ENCODE measurements at places on chromosomes 5 and 9.

DNA sequence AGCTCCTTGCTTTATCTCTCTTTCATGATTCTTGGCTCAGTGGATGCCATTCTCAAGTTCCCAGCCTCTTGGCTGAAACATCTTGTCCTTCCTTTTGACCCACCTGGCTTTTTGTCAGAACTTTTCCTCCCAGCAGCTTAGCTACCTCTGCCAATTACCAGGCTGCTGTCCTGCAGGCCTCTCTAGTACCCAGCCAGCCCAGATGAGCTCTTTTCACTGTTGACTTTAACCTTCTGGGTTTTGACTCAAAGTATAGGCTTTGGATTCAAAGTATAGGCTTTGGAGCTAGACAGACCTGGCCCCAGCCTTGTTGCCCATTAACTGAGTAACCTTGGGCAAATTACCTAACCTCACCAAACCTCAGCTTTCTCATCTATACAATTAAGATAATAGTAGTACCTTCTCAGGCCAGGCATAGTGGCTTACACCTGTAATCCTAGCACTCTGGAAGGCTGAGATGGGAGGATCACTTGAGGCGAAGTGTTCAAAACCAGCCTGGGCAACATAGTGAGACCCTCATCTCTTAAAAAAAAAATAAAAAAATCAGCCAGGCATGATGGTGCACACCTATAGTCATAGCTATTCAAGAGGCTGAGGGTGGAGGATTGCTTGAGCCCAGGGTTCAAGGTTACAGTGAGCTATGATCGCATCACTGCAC, 6.6 kb upstream of the TMEFF1 start:
- no peak for DNase-seq

DNA sequence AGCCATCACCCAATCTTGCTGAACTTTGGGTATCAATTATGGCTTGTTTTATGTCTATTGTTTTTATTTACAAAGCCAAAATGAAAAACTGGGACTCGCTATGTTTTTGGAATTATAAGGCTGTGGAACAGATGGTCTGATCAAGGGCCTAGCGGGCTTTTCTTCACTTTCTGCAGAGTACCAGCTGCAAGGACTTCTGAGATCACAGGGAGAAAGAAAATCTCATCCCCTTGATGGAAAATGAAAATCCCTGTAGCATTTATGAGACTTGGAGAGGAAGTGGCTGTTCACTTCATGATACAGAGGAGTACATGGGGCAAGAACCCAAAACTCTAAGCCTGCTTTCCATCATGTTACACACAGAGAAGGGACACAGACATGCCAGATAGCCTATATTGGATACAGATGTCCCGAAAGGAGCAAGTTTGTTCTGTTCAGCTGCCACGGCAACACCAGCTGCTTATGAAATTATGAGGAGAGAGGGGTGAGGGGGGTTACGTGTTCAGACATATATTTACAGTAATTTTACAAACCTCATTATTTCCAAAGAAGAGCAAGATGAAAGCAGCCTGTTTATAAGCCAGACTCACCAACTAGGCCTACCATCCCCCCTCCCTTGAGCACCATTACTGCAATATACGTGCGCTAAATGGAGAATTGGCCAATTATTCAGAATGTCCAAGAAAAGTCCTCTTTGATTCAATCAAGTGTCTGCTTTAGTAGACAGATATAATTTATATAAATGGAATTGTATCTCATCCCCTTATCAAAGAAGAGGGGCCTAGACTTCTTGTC, 220.0 kb downstream of the MARCHF11 start:
- peak; percentile 26 for DNase-seq

DNA sequence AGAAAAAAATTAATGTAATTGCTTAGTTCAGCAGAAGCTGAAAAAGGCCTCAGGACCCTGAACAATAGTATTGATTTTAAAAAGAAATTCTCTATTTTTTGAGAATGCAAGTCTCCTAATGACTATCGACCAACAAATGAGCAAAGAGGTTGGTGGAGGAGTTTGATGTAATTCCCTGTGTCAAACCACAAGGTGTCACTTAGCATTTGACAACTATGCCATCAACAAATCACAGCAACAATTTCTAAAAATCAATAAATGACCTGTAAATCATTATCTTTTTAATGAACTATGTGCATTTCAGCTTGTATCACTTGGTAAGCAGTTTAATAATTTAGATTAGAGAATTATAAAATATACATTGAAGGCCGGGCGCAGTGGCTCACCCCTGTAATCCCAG, 133.7 kb downstream of the PRELID2 start:
- no peak for DNase-seq

- no peak for DNase-seq
Observed at GRCh38 chr5:88829054-88829453, 53.9 kb downstream of the MEF2C start.

GRCh38 chr9:137882506-137882821, 4.9 kb downstream of the CACNA1B start:
- no peak for DNase-seq

- no peak for DNase-seq
Observed at GRCh38 chr5:82265047-82265446, 13.1 kb downstream of the RPS23 start.

GRCh38 chr9:76526026-76526425, 67.0 kb downstream of the GCNT1 start:
- no peak for DNase-seq

DNA sequence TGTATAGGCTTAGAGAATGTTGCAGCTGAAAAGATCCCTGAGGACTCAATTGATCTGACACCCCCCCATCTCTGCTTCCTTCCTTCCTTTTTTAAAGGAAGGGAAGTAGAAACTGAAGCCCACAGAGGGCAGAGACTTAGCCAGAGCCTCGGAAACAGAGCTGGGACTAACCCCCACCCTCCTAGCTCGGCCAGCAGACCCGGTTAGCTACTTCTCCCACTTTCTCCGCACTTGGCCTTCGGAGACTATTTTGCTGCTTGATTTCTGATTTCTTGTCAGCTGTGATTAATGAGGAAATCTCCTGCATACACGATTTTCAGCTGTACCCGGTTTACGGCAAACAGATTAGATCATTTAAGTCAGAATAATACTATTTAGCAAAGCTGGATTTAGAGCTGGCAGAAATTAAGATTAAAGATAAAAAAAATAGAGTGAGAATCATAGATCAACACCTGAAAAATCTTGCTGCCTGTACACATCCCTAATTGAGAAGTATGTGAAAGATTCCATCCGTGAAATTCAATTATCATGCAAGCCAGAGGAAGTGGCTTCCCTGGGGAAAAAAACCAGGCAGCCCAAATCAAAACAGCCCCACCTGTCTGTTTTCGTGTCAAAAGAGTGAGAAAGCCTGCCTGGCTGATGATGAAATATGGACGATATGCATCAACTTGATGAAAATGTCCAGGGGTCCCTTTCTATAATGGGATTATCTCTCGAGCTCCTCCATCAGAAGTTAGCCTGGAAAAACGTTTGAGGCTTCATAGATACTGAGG, 159.5 kb upstream of the SHB start:
- DNase-seq: no peak

GRCh38 chr5:67900514-67900913, 315.0 kb upstream of the PIK3R1 start:
- no peak for DNase-seq

GRCh38 chr5:57902095-57902494, 419.5 kb upstream of the ACTBL2 start:
- no peak for DNase-seq

DNA sequence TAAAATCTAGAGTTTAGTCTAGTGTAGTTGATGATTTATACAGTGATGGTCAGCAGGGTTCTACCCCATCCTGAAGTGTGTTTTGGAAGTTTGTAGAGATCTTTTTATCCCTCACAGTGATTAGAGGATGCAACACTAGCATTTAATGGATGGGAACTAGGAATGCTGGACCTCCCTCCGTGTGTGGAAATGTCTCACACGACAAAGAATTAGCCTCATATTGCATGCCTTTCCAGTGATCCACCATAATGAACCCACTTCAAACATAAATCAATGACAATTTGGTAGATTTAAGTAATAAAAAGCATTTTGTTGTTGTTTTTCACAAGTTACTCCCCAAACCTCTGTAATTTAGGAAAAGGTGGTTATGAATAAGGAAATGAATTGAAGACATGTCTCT, 82.5 kb upstream of the LMNB1 start:
- DNase-seq: no peak

Data from WERI-Rb-1 (cell line).